ENCODE measurements at places on chromosomes 7 and 10.

GRCh38 chr10:124341768-124342135, 77.0 kb downstream of the OAT start:
- DNase-seq = no peak

- DNase-seq = no peak
Measured at GRCh38 chr7:24231493-24231892, 52.5 kb upstream of the NPY start.

- no peak for DNase-seq
Measured at GRCh38 chr10:74079936-74080590, 70.6 kb downstream of the AP3M1 start.

DNA sequence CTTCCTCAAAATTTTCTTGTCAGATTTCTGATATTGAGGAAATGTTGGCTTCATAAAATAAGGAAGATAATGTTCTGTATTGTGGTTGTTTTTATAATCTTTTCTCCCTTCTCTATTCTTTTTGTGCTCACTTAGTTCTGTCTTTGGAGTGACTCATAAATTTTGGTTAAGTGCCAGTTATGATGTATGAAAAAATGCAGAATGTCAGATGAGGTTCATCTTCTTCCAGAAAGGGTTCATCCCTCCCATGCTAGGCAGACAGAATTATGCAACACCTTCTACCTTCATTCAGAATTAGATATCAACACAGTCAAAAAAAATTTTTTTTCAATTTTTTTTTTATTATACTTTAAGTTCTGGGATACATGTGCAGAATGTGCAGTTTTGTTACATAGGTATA, 36.6 kb upstream of the CYP2C19 start:
- no peak for DNase-seq

GRCh38 chr7:129721068-129721467, 109.5 kb downstream of the NRF1 start:
- no peak for DNase-seq

DNA sequence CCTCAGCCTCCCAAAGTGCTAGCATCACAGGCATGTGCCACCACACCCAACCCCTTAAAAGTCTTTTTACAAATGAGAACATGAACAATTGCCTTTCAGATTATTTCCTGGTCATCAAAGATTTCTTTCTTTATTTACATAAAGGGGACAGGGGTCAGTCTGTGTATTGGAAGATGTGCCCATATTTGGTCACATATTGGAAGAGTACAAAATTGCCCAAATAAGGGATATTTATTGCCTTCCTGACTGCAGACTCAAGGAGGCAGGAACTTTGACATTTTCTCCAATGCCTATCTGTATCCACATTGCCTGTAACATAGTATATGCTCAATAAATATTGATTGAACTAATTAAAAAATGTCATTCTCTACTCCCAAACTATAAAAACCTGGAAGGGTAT, 25.9 kb upstream of the HERPUD2 start:
- no peak for DNase-seq

DNA sequence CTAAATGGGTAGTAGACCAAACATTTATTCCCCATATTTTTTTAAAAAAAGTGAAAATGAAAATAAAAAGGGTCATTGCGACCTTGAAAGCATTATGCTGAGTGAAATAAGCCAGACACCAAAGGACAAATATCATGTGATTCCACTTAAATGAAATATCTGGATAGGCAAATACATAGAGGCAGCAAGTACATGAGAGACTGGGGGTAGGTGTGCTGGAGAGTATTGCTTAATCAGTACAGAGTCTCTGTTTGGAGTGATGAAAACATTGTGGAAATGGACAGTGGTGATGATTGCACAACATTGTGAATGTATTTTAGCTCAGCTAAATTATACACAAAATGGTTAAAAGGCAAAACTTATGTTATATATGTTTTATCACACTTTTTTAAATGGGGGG, 169.4 kb downstream of the AKR1D1 start:
- no peak for DNase-seq

DNA sequence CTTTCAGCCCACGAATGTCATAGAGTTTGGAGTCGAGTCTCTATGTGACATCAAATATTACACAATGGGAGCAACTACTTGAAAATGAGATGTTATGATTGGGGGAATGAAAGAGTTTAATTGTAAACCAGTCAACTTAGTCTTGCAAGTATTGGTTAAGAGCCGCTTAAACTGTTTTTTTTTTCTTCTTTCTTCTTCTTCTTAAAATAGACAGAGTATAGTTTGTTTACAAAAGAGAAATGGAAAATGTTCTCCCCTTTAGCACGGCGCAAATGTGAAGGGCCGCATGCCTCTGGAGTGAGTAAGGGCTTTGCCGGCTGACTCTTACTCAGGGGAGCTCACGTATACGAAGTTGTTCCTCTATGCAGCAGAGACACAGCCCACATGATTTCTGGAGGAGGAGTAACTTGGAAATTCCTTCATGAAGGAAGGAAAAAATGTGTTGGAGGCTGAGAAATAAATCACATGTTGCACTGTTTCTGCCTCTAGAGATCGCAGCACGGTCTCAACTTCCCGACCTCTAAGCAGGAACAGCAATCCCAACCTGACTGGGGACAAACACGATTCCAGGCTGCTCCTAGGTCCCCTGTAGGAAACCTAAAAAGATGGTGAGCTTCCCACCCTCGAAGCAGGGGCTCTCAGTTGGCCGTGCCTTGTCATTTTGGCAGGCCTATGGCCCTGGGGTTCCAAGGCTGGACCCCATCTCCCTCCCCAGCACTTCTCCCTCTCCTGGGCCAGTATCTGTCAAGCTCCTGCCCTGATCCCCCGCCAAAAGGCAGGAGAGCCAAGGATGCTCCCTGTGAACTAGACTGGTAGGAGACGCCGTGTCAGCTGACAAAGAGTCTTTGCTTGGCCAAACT, 44.8 kb downstream of the MYOF start:
- DNase-seq = no peak

GRCh38 chr10:128938558-128938957, 528.5 kb upstream of the MGMT start:
- no peak for DNase-seq

GRCh38 chr10:25061711-25062449, 45.5 kb downstream of the THNSL1 start:
- no peak for DNase-seq

DNA sequence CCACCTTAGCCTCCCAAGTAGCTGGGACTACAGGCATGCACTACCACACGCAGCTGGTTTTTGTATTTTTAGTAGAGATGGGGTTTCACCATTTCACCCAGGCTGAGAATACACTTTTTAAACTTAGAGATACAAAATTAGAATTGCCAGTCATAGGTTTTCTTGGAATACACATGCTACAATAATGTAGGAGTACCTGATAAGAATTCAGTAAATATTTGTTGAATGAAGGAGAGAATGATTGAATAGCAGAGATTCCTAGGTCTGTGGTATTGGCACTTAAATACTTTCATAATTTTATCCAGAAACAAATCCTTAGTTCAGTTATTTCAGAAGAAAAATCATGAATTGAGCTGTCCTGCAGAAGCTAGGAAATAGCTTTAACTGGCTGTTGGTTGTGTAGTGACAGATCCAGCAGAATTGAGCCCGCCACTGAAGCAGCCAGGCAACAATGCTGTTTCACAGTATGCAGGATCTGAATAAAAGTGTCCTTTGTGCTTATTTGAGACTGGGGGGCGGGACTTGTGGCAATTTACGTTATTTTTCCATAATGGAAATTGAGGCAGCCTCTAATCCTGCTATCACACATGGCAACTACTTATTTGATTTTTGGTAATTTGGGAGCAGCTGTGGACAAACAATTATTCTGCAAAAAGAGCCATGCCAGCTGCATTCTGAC, 31.5 kb downstream of the NRF1 start:
- DNase-seq = no peak

- DNase-seq = no peak
Measured at GRCh38 chr7:20114468-20114867, 102.7 kb downstream of the MACC1 start.

DNA sequence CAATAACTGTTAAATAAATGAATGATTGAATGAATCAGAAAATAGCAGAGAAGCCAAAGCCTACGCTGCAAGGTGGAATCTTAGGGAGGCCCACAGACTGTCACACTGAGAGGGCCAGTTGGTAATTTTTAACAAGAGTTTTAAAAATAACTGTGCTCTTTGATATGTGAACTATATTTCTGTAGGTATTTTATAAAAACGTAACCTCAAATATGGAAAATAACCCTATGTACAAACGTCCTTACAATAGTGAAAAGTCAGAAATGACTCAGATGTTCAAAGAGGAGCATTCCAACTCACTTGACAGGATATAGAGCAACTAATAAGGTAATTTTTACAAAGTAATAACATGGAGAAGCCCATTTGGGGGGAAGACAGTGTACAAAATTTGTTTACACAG, 18.9 kb upstream of the TMEM273 start:
- no peak for DNase-seq

DNA sequence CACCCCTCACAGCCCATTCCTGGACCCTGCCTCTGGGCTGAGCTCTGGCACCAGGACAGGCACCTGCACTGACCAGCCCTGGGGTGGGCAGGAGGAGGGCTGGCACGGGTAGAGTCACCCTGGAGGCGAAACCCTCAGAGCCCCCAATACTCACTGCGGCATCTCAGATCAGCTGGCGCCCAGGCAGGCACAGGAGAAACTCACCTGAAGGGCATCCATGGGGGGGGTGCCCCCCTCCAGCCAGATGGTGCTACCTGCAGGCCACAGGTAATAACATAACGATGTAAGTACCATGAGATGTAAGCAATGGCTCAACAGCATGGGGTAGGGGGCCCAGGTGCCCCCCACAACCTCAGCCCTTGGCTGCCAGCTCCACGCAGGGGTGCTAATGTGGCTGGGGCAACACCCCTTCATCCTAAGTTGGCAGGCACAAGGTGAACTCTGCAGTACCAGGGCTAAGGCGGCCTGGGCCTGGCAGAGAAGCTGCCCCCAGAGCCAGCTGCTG, 12.1 kb upstream of the PYROXD2 start:
- no peak for DNase-seq

DNA sequence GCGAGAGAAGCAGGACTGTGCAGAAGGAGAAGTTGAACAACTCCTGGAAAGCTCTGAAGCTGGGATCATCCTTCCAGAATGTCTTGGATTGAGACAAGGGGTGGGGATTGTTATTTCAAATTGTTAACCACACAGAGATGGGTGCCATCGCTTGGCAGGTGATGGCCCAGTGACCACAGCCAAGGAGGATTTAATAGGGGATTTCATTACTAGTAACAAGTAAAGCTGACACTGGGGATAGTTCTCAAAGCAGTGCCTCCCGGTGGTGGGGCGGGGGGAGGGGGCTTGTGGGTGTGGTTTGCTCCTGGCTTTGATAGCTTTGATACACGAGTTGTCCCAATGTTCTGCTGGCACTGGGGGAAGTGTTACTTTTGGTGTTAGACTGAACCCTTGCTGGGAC, 59.2 kb downstream of the ZNF503 start:
- no peak for DNase-seq

GRCh38 chr7:69260023-69260422, 338.3 kb upstream of the AUTS2 start:
- DNase-seq = no peak

- DNase-seq = no peak
Measured at GRCh38 chr7:46256870-46257661, 336.0 kb upstream of the IGFBP3 start.

DNA sequence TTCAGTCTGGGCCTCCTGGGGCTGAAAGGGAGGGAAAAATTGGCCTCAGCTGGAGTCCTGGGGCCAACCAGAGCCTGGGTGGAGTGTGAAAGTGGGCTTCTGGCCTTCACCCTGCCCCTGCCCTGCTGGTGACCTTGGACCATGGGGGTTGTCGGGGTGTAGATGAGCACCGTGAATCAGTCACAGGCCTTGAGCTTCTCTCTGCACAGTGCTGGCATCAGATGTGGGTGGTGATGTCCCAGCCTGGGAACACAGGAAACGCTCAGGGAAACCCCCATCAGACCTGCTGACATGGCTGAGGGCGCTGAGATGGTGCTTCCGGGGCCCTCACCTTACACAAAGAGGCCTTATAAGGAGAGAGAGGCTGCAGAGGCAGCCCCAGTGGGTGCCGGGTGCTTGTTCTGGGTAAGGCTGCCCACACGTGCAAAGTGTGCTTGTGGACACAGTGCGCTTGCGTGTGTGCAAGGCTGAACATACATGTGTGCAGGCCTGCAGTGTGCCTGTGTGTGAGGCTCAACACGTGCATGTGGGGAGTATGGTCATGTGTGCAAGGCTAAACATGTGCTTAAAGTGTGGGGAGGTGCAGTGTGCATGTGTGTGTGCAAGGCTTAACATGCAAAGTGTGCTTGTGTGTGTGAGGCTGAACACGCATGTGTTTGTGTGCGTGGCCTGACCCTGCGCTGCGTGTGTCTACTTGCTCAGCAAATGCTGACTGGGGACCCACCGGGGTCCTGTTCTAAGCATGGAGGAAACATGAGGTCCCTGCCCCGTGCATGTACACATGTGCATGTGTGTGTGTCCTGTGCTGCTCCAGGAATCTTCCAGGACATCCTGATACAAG, 6.5 kb downstream of the ARPC1B start:
- DNase-seq = no peak

DNA sequence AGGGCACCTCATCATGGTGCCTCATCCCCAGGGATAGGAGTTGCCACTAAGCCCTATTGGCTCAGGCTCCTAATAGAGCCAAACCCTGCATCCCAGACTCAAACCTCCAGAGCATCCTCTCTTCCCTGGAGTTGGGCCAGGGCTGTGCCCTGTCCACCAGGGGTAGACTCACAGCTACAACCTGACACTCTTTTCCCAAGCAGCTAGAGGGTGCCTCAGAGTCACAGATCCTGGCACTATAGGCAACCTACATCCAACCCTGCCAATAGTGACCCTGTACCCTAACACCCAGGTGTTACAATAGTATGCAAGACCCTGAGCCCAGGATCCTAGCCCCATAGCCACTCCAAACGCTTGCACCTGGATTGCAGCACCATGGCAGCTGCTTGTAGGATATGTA, 64.0 kb upstream of the PLA2G12B start:
- DNase-seq = no peak

DNA sequence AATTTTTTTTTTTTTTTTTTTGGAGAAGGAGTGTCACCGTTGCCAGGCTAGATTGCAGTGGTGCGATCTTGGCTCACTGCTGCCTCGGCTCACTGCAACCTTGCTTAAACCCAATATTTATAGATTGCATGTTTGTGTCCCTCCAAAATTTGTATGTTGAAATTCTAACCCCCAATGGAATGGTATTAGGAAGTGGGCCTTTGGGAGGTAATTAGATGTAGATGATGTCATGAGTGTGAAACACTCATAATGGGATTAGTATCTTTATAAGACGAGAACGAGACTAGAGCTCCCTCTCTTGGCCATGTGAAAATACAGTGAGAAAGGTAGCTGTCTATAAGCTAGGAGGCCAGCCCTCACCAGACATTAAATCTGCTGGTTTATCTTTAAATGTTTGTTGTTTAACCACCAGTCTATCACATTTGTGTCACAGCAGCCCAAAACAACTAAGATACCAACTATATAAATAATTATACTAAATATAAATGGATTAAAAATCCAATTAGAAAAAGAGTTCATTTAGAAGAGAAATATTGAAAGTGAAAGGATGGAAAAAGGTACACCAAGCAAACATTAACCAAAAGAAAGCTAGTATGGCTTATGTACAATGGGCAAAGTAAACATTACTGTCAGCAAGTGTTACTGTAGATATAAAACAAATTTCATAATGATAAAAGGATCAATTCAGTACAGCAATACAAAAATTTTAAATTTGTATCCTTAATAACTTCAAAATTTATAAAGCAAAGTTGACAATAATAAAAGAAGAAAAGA, 9.3 kb downstream of the TCAF1 start:
- DNase-seq = peak; percentile 51
